A549 treated with ZK216348 at 1 μM for 4 hours (cell line): ENCODE measurements at places on chromosomes 5 and 9. TPM values are rescaled to one million over a fixed set of nuclear protein-coding genes. Genes with fewer than 3 reads are reported as not detected.

Gene IL3
- not detected in 5 replicates for total RNA-seq

Gene PDZD2
- 0.15 to 0.45 TPM (median 0.25 TPM) in 5 replicates for total RNA-seq

Gene PPP3R2
- total RNA-seq = not detected in 5 replicates

Gene TSSK1B
- not detected in 5 replicates for total RNA-seq

Gene TSPAN17
- 45.8 to 68.2 TPM (median 62.5 TPM) in 5 replicates for total RNA-seq
